Breast epithelium (tissue), 4 donors: ENCODE measurements at places on chromosomes 16 and 17.

DNA sequence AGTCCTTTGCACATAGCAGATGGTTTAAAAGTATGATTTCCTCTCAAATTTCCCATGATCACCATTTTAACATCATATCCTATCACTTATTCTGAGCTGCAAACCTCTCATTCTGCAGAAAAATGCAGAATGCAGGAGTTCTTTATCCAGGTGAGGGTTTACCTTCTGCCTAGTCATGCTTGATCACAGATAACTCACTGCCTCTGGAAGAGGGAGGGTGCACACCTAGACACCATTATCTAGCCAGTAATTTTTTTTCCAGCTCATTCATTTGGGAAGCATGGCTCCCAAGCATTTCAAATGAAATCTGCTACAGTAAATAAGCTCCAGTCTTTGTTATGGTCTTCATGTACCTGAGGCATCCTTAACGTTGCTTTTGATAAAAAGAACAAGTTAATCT is 38.0 kb downstream of the RFFL start:
- no peak for DNase-seq

GRCh38 chr17:61805399-61805798 is 57.9 kb downstream of the BRIP1 start:
- DNase-seq = no peak

DNA sequence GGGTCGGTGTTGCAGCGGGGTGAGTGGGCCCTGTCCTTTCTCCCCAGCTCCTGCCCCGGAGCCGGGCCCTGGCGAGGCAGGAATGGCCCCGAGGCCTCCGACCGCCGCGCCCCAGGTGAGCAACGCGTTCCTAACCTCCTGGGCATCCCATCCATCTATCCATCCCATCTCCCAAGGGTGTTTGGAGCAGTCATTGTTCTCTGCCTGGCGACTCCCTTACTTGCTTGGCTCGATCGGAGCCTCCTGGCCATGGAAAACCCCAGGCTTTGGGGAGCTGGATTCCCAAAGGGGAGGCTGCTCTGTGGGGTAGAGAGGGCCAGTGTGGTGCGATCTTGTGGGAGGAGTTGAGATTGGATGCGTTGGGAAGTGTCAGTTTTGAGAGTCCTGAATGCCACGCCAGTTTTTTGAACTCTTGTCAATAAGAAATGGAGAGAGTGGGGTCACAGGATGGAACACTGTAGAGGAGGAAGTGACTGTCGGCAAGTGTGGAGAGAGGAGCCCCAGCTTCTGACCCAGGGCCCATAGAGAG is 684 bp downstream of the ZFP90 start:
- no peak for DNase-seq

GRCh38 chr16:57998486-57998885 is 2.0 kb downstream of the ZNF319 start:
- no peak for DNase-seq

GRCh38 chr17:29733166-29733565 is 110.5 kb upstream of the CORO6 start:
- no peak for DNase-seq

- no peak for DNase-seq
Measured at GRCh38 chr17:51000835-51001638, 119.6 kb downstream of the SPAG9 start.

GRCh38 chr16:17658881-17659280 is 188.1 kb upstream of the XYLT1 start:
- no peak for DNase-seq

DNA sequence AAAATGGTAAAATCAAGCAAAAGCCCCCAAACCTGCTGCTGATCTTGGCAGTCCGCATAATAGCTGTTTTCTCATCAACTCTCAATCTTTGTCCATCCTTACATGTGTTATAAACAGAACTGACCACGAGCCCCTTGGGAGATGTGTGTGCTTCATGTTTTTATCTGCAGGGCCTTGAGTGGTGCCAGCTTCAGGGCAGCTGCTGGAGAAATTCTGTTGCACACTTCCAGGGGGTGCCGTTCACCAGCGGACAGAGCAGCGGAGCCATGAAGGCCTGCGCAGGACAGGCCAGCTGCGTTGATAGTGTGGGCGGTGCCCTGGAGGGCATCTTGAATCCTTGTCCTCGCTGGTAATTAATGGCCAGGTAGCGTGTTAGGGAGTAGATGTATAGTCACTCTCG is 20.1 kb downstream of the MPRIP start:
- no peak for DNase-seq

DNA sequence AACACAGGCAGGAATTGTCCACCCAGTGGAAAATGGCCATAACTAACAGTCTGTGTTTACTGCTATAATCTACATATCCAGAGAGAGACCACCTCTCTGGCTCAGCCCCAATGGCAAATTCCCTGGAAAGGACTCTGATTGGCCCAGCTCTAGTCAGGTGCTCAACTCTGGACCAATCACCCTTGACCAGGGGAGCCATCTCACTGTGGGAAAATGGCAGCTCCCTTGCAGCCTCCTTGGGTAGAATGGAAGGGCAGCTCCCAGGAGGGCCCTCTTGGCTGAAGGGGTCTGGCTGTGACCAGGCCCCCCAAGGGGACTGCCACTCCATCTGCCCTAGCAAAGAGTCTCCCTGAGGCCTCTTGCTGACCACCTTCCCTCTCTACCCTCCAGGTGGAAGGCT is 3.1 kb downstream of the ALOX15B start:
- DNase-seq = no peak

DNA sequence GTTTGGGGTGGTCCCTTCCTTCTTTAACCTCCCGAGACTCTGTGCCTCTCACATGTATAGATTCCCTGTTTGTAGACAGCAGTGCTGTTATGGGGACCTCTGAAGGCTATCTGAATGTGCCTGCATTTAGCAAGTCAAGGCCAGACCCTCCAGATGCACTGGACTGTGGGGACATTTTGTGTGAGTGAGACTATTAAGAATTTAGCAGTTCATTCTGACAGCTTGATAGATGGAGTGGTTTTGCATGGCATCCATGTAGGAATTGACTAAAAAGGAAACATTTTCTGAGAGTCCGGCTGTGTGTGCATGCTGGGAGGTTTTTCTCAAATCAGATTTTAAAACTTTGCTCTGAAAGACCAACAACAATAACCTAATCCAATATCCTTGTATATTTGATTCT is 226.3 kb downstream of the MSI2 start:
- no peak for DNase-seq

GRCh38 chr16:88646345-88647034 is 4.4 kb downstream of the CYBA start:
- DNase-seq = no peak

GRCh38 chr17:76088041-76088867 is 9.3 kb downstream of the ZACN start:
- DNase-seq = no peak

GRCh38 chr16:10616419-10616755 is 36.0 kb upstream of the EMP2 start:
- no peak for DNase-seq

DNA sequence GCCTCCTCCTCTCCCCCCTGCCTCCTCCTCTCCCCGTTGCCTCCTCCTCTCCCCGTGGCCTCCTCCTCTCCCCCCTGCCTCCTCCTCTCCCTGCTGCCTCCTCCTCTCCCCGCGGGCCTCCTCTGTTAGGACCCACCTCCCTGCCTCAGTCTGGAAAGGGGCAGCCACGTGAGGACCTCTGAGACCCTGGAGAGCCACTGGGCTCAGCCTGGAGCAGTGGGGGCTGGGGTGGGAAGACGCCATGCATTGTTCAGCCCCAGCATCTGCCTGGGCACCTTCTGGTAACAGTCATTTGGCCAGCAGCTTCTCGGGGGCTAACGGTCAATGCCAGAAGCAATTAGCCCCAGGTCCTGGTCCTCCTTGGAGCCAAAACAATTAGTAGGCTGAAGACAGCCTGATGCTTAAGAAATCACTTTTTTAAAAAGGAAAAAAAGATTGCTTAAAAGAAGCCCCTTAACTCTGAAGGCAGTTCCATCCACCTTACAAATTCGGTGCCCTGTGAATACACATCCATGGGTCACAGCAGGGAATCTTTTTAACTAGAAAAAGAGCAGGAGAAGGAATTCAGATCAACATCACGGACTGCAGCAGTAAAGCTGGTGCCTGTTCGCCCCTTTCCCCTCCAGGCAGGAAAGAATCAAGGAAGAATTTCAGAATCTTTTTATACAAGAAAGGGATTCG is 29.8 kb downstream of the NXN start:
- DNase-seq = no peak

DNA sequence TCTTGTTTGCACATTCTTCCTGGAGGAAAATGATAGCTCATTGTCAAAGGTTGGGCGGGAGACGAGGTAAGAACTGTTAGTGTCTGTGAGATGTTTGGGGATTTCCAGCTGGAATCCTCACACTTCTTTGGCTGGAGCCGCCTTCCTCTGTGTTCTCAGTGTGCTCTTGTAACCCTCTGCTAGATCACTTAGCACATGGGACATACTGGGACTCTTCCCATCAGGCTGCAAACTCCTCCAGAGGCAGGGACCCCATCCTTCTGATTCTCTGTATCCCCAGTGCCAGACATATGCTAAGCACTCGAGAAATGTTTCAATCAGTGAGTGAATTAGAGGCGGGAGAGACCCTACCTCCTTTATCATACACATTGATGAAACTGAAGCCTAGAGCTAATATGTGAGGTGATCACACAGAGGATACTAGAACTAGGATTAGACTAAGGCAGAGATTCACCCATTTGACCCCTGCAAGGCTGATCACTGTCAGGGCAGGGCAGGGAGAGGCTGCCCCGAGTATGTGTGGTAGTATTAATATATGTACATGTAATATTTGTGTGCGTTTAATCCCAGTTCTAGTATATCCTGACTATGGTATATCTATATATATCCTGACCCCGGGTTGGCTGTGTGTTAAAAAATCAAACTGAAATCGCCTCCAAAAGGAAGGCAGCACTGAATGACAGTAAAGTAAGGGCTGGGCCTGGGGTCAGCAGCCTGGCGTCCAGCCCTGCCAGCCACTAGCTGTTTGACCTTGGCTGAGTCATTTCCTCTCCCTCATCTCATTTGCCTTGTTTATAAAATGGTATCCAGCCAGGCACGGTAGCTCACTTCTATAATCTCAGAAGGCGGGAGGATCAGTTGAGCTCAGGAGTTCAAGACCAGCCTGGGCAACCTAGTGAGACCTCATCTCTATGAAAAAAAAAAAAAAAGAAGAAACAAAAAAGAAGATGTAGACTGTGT is 75.5 kb upstream of the TBX2 start:
- no peak for DNase-seq

GRCh38 chr17:48351911-48352332 is 78.1 kb downstream of the SKAP1 start:
- no peak for DNase-seq

DNA sequence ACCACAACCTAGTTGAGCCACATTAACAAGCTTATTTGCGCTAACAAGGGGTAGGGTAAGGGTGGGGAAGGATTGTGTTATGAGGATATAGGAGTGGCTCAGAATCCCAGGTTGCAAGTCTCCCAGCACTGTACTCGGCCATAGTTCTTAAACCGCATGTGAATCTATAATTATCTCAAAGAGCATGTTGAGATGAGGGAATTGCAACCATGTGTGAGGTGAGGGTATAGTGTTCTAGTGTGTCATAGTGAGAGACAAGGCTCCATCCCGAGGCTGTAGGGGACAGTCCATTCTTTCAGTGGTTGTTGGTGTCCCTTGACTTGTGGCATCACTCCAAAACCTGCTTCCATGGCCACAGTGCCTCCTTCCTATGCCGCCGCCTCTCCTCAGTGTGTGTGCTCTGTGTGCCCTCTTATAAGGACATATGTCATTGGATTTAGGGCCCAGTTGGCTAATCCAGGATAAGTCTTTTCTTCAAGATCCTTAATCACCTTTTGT is 22.7 kb upstream of the ATP5MC1 start:
- no peak for DNase-seq

DNA sequence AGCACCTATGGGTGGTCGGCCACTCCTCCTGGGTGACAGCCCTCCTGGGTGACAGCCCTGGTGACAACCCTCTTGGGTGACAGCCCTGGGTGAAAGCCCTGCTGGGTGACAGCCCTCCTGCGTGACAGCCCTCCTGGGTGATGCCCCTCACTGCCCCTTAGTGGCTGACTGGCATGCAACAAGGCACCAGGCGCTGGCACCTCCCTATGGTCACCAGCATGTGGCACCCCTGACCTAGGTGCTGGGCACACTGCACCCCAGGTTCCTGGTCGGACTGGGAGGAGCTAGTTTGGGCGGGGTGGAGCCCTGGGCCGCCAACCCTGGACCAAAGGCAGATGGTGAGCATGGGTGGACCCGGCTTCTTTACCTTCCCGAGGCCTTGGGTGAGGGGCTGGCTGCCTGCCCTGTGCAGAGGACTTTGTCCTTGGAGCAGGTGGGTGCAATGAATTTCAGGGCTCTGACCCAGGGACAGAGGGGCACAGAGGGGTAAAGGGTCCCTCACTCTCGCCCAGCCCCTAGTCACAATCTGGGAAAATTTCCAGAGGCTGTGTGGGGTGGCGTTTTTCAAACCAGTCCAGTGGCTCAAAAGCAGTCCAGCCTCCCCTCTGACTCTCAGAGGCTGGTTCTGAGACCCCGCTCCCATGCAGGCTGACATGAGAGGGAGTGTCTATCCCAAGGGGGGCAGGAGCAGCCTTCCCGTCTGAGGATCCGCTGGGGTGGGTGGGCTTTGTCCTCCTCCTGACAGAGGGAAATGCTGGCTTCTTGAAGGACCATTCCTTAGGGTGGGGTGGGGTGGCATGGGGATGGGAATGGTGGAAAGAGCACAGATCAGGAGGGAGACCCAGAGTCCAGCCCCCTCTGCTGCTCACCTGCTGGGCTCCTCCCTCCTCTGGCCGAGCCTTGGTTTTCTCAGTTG is 25.9 kb upstream of the TNFRSF13B start:
- no peak for DNase-seq

DNA sequence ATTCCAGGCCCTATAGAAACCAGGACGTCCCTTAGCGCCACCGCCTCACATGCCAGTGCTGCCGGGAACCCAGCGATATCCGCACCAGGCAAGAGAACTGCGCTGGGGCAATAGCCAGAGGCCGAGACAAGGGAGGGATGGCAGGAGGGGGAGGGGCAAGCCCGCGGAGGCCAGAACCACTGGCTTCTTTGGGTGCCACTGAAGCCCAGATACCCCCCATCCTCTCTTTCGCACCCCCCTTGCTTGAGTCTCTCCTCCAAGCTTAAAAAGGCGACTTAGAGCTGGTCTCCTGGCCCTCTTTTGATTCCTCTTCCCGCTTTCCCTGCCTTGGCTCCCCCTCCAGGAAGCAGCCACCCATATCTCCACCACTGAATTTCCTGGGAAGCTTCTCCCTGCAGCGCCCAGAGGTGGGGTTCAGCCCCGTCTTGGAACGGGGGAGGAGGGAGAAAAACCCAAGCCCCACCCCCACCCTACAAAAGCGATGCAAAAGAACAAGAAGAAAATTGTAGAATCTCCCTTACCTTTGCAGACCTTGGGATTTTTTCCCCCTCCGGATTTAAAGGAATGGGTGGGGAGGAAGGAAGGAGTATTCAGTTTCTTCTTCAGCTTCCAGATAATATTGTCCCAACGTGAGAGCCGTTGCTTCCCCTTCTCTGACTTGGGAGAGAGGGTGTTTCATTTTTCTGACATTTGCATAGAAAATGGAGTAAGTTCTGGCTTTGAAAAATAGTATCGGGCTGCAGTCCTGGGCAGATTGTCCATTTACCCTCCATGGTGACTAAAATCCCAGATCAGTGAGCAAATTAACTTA is 622 bp downstream of the HOXB6 start:
- no peak for DNase-seq

GRCh38 chr16:86306011-86306644 is 204.2 kb upstream of the FOXF1 start:
- no peak for DNase-seq
